Esophagus squamous epithelium (tissue), 5 donors: ENCODE measurements at places on chromosomes 1 and 21.

- DNase-seq: no peak
Observed at GRCh38 chr1:166031932-166032571, 134.7 kb downstream of the FAM78B start.

DNA sequence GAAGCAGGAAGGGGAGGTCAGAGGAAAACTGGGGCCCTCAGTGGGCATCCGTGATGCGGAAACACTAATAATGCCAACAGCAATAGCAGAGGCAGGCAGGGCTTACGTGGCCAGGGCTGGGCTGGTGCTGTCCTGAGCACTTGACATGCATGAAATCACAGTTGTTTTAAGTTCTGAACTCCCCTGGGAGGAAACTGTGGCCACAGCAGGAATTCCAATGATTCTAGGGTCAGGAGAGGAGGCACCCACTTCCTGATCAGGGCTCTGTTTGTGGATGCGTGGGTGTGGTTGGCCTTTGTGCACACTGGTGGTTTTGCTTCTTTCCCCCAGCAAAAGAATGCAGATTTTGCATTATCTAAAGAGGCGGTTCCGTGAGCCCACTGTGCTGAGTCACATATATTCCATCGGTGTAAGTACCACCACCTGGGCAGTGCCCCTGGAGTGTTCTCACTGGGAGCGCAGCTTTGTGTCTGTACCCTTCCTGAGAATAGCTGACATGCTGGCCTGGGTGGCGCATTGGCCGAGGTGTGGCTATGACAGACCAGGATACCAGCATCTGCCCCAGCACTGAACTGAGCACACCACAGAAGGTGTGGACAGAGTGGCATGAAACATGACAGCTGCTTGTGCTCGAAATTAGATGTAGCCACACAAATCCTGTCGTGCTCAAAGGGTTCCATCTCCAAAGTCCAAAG is 71.0 kb downstream of the PDE9A start:
- no peak for DNase-seq

DNA sequence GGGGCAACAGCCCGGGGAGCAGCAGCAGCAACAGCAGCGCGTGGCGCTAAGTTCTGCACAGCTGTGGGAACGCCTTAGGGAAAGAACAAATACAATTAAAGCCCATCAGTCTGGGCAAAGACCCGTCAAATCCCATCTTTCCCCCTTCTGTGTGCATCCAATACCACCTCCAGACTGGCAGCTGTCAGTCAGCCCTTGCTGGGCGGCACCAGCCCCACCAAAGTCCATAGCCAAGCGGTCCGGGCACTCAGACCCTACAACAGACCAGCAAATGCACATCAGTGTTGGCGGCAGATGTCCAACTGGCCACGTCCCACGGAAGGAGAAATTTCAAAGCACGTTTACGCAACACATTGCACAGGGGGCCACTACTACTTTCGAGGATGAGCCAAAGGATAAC is 12.9 kb downstream of the PABPC4 start:
- no peak for DNase-seq

GRCh38 chr1:168466092-168466713 is 77.6 kb downstream of the XCL2 start:
- DNase-seq: no peak

GRCh38 chr1:112061901-112062320 is 72.4 kb upstream of the KCND3 start:
- no peak for DNase-seq
